Stimulated activated CD4-positive, alpha-beta T cell treated with anti-CD3 and anti-CD28 coated beads, Interleukin-4, amount 100 ng/mL, for 1 hour (primary cell): ENCODE measurements at places on chromosomes 6 and 20.

GRCh38 chr20:14860410-14860814, 523.0 kb upstream of the FLRT3 start:
- DNase-seq: no peak

- DNase-seq: no peak
These were observed 252.3 kb downstream of the LY86 start for GRCh38 chr6:6840831-6841291.

DNA sequence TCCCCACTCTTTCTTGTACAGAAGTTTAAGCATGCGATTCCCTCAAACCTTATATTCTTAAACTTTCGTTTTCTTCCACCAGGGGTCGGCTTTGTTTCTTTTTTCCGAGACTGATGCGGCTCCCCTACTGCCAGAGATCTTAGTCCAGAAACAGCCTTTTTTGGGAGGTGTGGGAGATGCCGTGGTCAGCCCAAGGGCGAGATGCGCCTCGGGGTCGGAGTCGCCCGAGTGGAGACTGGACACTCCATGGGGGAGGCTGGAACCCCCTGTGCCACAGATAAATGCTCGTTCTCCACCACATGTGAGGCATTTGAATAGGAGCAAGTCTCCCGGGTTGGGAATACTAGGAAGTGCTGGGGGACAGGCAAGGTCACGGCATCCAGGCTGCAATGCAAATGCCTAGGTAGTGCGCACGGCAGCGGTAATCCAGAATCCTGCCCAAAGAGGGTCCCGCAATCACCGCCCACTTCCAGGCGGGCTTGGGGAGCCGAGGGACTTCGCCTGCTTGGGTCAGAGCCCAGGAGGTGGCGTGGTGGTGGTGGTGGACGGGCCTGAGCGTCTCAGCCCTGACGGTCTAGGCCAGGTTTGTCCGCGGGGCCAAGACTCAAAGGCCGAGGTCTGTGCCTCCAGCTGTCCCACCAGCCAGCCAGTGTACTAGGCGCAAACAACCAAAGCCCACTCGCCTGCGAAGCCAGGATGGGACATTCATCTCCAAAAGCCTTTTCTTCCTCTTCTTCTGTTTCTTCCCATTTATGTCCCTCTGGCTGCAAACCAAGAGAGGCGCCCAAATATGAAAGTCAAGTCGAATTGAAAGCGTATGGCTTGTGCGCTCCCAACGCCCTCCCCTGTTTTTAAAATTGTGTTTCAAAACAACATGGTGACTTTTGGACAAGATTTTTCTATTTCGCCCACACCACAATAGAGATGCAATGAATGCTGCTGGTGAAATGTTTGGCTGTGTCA, 39.3 kb upstream of the OSTM1 start:
- no peak for DNase-seq

DNA sequence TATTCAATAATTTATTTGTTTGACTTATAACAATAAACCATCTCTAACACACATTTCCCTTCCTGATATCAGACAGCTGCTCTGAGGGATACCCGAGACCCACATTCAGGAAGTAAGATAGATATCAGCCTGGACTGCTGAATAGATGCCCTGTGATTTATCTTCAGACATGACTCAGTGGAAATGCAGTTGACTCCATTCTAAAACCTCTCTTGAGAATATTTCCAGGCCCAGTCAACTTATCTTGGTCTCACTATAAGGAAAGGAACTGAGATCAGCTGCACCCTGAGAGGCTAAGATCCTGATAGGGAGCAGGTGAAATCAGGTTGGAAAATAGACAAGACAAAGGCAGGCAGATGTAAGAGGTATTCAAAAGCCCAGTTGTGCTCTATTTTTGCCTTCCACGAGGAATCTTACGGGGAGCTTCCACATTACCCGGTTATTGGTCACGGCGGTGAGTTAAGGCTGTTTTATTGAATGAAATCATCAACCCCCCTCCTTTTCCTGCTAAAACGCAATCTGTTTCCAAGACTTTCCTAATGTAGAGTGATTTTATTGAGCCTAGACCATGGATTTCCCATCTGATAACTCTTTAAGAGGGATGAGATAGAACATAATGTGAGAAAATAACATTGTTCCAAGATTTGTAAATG, 25.5 kb downstream of the C6orf15 start:
- DNase-seq: no peak

DNA sequence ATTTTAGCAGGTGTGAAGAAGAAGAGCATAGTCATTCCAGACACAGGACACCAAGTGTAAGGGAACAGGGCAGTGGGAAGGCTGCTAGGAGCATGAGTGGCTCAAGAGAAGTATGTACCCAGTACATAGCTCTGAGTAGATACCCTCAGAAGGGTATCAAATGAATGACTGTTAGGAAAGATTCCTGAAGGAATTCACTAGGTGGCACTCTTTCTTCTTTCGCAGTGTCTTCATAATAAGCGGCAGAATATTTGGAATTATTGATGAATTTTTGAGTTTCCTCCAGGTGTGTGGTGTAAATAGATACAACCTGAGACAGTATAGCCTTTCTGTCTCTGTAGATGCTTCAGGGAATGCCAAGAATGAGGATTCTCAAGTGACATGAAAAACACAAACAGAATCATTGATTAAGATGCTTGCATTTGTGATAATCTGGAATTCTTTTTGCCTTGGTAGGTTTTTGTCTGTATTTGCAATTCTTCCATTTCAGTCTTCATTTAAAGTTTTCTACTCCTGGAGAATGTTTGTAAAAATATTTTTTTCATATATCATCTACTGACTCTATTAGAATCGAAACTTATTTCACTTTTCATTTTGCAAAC, 264.3 kb upstream of the RIMS1 start:
- no peak for DNase-seq

DNA sequence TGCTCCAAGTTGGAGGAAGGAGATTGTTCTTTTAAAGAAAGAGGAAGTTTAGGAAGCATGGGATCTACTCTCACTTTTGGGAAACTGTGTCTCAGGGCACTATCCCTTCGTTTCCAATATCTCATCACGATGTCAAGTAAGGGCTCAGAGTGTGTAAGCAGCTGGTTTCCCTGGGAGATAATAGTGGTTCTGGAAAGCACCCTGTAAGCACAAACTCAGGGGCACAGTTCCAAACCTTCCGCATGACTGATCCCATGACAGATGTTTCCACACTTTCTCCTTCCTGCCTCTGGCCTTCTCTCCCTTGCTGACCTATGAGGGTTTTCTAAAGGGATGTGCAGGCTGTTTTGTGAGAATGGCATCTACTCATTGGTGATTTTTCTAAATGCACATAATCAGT, 33.9 kb downstream of the ADTRP start:
- no peak for DNase-seq

DNA sequence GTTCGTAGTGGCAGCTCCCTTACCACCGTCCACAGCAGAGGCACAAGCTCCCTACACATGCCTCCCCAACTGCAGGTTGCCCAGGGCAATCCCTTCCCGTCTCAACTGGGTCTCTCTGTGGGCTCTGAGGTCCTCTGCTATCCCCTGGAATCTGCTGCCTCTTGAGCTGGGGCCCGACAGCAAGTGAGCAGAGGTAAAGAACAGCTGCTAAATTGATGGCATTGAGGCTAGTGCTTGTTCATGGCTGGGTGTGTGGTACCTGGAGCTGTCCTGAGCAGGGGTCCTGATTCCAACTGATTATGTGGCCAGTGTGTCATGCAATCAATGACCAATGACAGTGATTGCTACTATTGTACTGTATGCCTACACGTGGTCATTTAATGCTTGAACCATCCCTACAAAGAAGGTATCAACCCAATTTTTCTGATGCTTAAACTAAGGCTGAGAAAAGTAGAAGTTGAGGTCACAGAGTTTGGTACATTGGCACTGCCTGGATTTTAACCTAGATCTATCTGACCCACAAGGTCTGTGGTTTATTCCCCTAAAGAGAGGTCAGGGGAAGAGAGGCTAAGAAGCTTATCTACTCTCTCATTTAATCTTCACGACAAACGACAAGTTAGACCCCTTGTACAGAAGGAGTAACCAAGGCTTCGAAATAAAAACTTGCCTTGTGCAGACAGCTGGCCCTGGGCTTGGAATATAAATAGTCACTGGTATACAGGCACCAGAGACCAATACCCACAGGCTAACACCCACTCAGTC, 41.1 kb downstream of the HNF4A start:
- DNase-seq: no peak

GRCh38 chr6:152534541-152534940, 102.6 kb downstream of the SYNE1 start:
- no peak for DNase-seq

DNA sequence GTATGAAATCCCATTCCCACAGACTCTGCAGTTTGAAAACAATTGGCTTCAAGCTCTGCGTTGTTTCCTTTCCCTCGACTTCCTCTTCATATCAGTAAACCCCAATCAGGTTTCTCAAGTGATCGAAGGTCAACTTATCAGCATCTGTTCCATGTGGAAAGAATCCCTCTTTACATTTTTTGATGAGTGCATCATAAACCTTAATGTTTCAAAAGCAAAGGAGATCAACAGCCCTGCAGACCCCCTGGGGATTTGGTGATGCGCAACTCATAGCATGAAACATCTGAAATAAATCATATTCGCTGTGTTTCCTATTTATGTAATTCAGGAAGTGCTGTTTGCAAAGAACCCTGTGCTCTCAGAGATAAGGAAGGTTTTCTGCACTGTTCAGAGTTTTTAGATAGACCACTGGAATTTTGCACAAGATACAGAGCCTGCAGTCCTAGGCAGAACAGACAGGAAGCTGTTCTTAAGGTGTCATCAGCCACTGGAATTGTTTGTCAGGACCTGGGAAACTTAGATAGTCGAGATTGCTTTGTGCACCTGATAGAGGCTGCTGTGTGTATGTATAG, 216.0 kb downstream of the HIVEP2 start:
- DNase-seq: no peak

GRCh38 chr6:44335631-44336030, 6.8 kb upstream of the SPATS1 start:
- no peak for DNase-seq

- DNase-seq: no peak
These were observed 1.5 kb upstream of the ADTRP start for GRCh38 chr6:11780097-11780428.

DNA sequence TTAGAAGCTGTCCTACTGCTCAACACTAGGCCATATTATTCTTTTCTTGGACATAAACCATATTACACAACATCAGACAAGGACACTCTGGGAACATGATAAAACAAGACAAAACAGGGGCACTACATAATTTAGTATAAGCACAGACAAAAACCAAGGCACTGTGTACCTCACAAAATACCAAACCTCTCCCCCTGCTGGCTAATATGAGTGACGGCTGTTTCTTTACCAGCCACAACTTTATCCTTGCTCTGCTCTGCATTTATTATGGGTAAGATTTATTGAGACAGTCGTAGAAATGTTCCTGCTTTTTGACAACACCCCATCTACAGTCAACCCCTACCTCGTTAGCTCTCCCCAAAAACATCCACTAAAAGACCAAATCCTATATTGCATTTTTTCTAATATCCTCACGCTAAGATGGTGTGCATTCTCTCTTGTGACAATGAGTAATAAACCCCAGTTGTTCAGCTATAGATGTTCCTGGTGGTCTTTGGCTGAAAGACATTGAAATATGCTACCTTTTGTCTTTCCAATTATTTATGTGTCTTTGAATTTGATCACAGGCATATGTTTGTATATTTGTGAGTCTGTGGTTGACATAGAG, 23.8 kb upstream of the POLR1H start:
- no peak for DNase-seq

- DNase-seq: no peak
These were observed 232.9 kb downstream of the EPM2A start for GRCh38 chr6:145502416-145502815.

DNA sequence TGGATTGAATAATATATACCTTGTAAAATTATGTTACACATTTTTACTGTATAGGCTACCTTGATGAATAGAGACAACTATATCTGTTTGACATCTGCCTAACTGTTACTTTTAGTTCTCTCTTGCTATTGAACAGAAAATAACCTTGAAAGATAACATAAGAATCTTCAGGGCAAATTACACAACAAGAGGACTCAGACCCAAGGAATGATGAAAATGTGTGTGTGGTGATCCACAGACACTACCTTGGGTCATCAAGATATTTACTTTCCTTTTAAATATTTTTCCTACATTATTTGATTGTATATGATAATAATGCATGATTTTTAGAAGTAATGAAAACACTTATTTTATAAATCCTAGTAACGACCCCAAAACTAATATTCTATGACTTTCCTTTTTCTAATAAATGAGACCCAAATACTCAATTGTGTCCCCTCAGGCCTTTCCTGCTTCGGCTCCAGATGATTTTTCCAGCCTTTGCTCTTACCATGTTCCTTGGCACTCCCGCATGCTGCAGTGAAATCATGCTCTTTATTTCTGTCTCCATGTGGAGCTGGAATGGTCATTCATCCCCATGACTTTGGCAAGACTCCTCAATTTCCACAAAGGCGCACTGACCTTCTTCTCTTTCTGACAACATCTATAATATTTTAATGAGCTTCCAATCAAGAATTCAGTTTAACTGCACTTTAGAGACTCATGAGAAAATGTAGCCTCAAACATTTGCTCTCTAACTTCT, 187.6 kb downstream of the EPM2A start:
- no peak for DNase-seq

- DNase-seq: no peak
These were observed 25.2 kb downstream of the FBXO30 start for GRCh38 chr6:145789443-145789842.

DNA sequence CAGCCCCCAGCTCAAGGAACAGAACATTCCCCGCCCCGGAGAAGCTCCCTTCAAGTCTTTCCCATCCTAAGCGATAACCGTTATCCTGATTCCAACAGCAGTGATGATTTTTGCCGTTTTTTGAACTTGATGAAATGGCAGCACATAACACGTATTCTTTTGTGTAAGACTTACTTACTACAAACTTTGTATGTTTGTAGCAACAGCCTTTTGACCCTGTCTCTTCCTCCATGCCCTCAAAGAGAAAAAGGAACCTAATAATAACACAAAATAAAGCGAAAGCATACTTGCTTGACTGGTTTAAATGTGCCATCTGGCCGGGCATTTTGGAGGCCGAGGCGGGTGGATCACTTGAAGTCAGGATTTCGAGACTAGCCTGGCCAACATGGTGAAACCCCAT, 26.4 kb upstream of the SLC9A8 start:
- no peak for DNase-seq

DNA sequence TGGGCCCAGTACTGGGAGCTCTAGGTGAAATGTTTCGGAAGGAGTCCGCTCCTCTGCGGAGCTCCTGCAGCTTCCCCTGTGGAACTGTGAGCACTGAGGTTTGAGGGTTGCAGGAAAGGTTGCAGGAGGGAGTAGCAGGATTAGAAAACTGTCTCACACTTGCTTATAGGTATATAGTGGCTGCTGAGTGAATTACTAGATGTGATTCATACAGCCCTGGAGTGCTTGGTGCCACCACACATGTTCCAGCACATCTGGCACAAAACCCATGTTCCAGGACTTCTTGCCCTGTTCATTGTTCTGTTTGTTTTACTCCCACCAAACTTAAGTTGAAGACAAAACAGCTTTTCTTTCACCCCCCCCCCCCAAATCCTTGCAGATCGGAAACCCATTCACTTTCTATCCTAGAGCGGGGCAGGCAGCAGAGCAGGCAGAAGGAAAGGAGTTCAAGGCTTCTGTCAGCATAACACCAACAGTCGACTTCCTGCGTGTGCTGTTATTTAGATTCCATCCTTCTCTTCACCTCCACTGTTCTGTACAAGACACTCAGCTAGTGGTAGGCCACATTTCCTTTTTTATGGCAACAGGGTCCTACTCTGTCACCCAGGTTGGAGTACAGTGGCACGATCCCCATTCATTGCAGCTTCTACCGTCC, 669 bp upstream of the PEX6 start:
- DNase-seq: no peak

GRCh38 chr20:19659448-19659847, 98.6 kb upstream of the RIN2 start:
- DNase-seq: no peak
